ENCODE measurements at places on chromosomes 5 and 9. TPM values are rescaled to one million over a fixed set of nuclear protein-coding genes. Genes with fewer than 3 reads are reported as not detected.

DNA sequence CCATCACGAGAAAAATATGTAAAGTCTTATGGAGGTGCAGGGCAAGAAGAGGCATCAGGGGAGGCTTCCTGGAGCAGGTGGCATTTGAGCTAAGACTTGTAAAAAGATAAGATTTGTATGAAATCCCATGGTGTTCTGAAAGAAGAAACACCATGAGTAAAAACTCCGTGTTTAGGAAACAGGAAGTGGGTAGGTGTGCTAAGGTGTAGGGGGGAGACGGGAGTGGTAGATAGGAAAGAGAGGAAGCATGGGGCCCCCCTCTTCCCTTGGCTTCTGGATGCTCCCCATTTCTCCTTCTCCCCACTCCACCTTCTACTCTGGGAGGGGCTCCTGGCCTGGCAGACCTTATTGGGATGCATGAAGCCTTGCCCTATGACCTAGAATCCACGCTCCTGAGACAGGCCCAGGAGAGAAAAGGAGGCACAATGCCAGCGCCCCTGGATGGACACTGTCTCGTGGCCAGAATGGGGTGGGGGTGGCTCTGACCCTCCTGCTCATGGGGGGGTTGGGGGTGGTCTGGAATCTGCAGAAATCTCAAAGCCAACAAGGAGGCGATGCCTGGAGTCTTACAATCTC, 103.6 kb downstream of the GTF3C4 start:
- H3K27ac ChIP-seq = no peak overlapping the region
- no peak overlapping the region for H3K4me3 ChIP-seq
- H3K36me3 ChIP-seq = no peaks in the 10 kb centered on the region

DNA sequence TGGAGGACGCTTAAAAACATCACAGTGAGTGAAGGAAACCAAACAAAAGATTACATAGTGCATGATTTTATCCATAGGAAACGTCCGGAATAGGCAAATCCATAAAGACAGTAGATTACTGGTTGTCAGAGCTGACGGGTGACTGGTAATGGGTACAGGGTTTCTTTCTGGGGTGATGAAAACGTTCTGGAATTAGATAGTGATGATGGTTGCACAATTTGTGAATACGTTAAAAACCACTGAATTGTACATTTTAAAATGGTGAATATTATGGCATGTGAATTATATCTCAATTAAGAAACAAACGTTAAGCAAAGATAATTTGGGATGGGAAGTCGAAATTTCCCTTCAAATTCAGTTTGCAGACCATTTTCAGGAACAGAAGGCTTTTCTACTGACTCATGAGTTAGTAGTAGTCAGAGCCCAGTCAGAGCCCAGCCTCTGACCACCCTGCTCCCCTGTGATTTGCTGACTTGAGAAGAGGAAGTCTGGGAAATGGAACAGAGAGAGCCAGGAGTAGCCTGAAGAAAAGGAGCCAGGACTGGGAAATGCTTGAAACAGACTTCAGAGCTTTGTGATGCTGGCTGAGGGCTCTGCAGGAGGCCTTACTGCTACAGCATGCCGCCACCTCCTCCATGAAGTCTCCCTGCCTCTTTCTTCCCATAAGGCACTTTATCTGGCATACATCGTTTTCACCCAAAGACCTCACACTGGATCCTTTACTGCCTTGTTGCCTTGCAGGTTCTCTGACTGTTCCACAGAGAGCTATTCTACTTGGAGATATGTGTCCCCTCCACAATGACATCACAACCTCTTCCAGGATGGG, 46.4 kb upstream of the CTNNA1 start:
- no peak overlapping the region for H3K4me3 ChIP-seq
- no peaks in the 10 kb centered on the region for H3K36me3 ChIP-seq
- peaks cover 6% of the 10 kb centered on the region for H3K27me3 ChIP-seq
- peaks cover 16% of the 10 kb centered on the region for H3K4me1 ChIP-seq
- H3K27ac ChIP-seq = peak overlapping the region; percentile 61

GRCh38 chr5:145681686-145682085, 153.5 kb downstream of the PRELID2 start:
- peaks cover 34% of the 10 kb centered on the region for H3K4me1 ChIP-seq
- H3K27ac ChIP-seq = no peak overlapping the region
- no peaks in the 10 kb centered on the region for H3K36me3 ChIP-seq

DNA sequence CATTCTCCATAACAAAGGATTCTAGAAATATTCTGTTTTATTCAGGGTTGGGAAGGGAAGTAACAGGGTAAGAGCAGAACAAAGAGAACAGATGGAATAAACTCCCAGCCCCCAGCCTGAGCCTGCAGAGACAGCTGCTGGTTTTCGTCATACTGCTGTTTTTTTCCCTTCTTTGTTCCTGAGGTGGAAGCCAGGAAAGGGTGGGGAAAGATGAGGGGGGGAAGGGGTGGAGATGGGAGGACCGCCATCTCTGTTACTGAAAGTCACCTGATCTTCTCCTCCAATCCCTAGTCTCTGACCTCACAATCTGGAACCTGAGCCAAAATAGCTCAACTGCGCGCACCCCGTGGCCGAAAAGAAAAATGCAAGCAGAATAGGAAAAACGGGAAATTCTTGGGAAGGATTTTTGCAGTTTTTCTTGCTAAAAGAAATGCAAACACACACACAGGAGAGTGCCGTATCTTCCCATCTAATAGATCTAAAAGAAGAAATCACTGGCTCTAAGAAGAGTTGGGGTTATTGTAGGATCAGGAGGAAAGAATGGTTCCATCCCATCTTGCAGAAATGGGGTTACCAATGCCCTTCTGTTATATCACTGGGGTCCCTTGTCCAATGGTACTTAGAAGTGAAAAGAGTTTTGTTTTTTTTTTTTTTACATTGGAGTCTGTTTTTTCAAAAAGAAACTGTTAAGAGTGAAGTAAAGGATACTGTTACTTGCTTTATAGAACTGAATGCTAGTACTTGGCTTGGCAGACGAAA, 57.9 kb downstream of the DIAPH1 start:
- H3K4me1 ChIP-seq = peaks cover 49% of the 10 kb centered on the region
- no peaks in the 10 kb centered on the region for H3K27me3 ChIP-seq
- DNase-seq = peak; percentile 91
- peak overlapping the region; percentile 85 for H3K4me3 ChIP-seq
- H3K36me3 ChIP-seq = peaks cover 13% of the 10 kb centered on the region
- peak overlapping the region; percentile 98 for H3K27ac ChIP-seq

GRCh38 chr5:110851357-110851756, 112.5 kb downstream of the SLC25A46 start:
- no peaks in the 10 kb centered on the region for H3K36me3 ChIP-seq
- H3K27ac ChIP-seq = no peak overlapping the region
- no peaks in the 10 kb centered on the region for H3K27me3 ChIP-seq
- H3K4me1 ChIP-seq = no peaks in the 10 kb centered on the region
- no peak overlapping the region for H3K4me3 ChIP-seq

GRCh38 chr5:74332682-74333081, 307.8 kb downstream of the ENC1 start:
- DNase-seq = no peak
- H3K4me3 ChIP-seq = no peak overlapping the region
- no peaks in the 10 kb centered on the region for H3K36me3 ChIP-seq
- H3K4me1 ChIP-seq = peaks cover 6% of the 10 kb centered on the region

- H3K4me3 ChIP-seq = no peak overlapping the region
- H3K36me3 ChIP-seq = no peaks in the 10 kb centered on the region
- H3K27me3 ChIP-seq = peaks cover 2% of the 10 kb centered on the region
- DNase-seq = no peak
Observed at GRCh38 chr5:157204765-157205164, 24.1 kb downstream of the ITK start.

- H3K27me3 ChIP-seq = no peaks in the 10 kb centered on the region
- DNase-seq = no peak
- no peaks in the 10 kb centered on the region for H3K4me1 ChIP-seq
- H3K36me3 ChIP-seq = no peaks in the 10 kb centered on the region
Observed at GRCh38 chr9:9229269-9229668, 1383.5 kb downstream of the PTPRD start.

- H3K27ac ChIP-seq = no peak overlapping the region
- no peaks in the 10 kb centered on the region for H3K36me3 ChIP-seq
- peaks cover 11% of the 10 kb centered on the region for H3K4me1 ChIP-seq
Observed at GRCh38 chr5:168073991-168074800, 217.2 kb upstream of the WWC1 start.

- no peak for DNase-seq
- H3K27me3 ChIP-seq = no peaks in the 10 kb centered on the region
- H3K4me3 ChIP-seq = no peak overlapping the region
- H3K4me1 ChIP-seq = peaks cover 13% of the 10 kb centered on the region
Observed at GRCh38 chr9:69089491-69089890, 53.9 kb downstream of the FXN start.

DNA sequence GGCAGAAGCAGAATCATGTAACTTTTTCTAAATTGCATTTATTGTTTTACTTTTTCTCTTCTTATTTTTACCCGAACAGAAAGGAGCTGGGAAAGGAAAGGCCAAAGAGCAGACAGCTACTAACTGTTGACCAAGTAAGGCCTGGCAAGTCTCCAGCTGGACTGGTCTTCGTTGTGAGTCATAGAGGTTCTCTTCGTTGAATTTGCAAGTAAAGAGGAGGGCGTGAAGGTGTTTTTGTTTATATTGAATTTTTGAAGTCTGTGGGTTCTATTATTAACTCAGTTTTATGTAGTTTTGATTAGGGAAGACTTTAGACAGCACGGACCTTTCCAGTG, 416.5 kb upstream of the CCNH start:
- DNase-seq = no peak
- H3K4me1 ChIP-seq = no peaks in the 10 kb centered on the region
- H3K27me3 ChIP-seq = no peaks in the 10 kb centered on the region
- no peak overlapping the region for H3K27ac ChIP-seq
- H3K36me3 ChIP-seq = no peaks in the 10 kb centered on the region

- H3K27ac ChIP-seq = peak overlapping the region; percentile 48
- peak; percentile 87 for DNase-seq
- H3K27me3 ChIP-seq = no peaks in the 10 kb centered on the region
Observed at GRCh38 chr5:54658010-54658409, 140.5 kb downstream of the SNX18 start.

DNA sequence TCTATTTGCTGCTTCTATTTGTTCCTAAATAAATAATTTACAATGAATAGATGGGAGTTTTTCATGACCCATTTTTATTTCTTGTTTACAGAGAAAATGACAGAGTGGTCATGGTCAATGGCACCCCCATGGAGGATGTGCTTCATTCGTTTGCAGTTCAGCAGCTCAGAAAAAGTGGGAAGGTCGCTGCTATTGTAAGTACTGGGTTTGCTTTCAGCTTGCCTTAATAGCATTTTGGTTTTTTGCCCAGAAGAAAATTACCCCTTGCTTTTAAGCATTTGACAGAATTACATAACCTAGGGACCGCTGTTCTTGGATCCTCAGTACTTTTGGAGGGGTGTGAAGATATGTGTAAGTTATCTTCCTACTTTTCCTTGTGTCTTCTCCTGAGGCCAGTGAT, 44.1 kb downstream of the TJP2 start:
- peaks cover 7% of the 10 kb centered on the region for H3K4me1 ChIP-seq
- DNase-seq = no peak
- peaks cover 10% of the 10 kb centered on the region for H3K36me3 ChIP-seq
- no peaks in the 10 kb centered on the region for H3K27me3 ChIP-seq

DNA sequence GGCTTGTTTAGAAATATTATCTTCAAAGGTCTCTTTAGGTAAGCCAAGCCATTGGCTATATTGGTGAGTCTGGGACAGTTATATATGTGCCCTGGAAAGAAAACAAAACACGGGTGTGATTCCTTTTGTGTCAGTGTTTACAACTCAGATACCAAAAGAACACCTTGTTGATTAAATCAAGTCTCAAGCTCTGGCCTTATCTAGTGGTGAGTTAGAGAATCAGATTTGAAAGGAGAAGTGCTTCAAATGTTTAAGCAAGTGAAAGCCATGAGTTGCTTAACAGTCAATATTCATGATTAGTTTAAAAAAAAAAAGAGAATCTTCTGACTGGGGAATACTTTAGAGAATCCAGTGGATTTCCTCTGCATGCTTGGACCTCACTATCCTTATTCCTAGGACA, 68.3 kb downstream of the IQGAP2 start:
- peaks cover 8% of the 10 kb centered on the region for H3K27me3 ChIP-seq
- H3K4me3 ChIP-seq = no peak overlapping the region
- H3K27ac ChIP-seq = no peak overlapping the region
- DNase-seq = no peak
- no peaks in the 10 kb centered on the region for H3K4me1 ChIP-seq

DNA sequence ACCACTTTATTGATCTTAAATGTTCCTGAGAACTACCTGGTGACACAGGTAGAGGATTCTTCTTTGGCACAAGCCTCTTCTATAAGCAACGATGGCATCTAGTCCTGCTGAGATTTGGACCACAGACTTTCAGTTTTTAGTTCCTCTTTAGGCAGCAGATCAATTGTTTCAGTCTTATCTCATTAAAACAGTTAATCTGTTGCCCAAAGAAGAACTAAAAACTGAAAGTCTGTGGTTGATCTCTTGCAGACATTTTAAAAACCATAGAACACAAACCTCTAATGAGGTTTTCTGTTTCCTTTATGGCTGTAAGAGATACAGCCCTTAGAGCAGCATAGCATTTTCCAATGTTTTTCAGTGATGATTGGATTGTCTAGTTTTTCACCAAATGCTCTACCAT, 480.9 kb downstream of the MTRR start:
- no peaks in the 10 kb centered on the region for H3K36me3 ChIP-seq
- DNase-seq = no peak
- H3K27ac ChIP-seq = no peak overlapping the region

DNA sequence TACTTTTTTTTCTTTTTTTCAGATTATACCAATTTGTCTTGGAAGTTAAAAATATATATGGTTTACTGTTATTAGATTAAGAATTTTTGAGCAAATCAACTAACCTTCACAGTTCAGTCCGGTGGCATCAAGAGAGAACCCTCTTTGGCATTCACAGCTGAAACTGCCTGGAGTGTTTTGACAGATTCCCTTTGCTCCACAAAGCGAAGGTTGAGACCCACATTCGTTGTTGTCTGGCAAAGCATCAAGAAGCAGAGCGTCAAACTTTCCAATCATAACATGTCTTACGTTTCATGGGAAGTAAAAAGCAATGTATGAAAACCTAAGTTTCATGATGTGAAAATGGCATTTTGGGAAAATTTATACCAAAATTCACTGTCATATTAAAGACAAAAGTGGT, 190.2 kb downstream of the SLC12A2 start:
- peak overlapping the region; percentile 20 for H3K27ac ChIP-seq
- peaks cover 3% of the 10 kb centered on the region for H3K27me3 ChIP-seq
- H3K4me1 ChIP-seq = peaks cover 19% of the 10 kb centered on the region

DNA sequence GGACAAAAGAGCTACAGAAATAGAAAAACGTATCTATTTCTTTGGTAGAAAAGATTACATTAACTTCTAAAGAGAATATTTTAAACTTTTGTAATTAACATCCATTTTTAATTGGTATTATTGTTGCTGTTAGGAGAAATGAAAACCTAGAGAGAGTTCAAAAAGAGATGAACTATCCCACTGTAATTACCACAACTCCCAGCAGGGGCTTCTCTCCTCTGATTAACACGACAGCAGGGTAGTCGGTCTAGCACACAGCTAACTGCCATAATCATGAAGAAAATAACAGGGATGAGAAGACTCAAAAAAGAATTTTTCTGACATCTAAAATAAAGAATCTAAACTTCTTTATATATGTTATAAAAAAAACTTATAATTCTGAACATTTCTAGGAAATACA, 86.2 kb upstream of the CDH9 start:
- peak; percentile 19 for DNase-seq
- H3K27me3 ChIP-seq = no peaks in the 10 kb centered on the region
- peaks cover 9% of the 10 kb centered on the region for H3K36me3 ChIP-seq
- H3K27ac ChIP-seq = no peak overlapping the region

- no peak for DNase-seq
- H3K27me3 ChIP-seq = no peaks in the 10 kb centered on the region
- no peak overlapping the region for H3K27ac ChIP-seq
- peaks cover 31% of the 10 kb centered on the region for H3K4me1 ChIP-seq
- no peak overlapping the region for H3K4me3 ChIP-seq
- H3K36me3 ChIP-seq = no peaks in the 10 kb centered on the region
Observed at GRCh38 chr5:78929833-78930232, 55.3 kb downstream of the ARSB start.

The IFNE gene
- total RNA-seq = 2.3 TPM

The RNF183 gene
- total RNA-seq = not detected

The FOXI1 gene
- not detected for total RNA-seq

The IFNK gene
- total RNA-seq = not detected

The FCN2 gene
- not detected for total RNA-seq

The SHROOM1 gene
- total RNA-seq = 9.6 TPM
